Peyer's patch (tissue), 4 donors: ENCODE measurements at places on chromosomes 6 and 20. TPM values are rescaled to one million over a fixed set of nuclear protein-coding genes. Genes with fewer than 3 reads are reported as not detected.

DNA sequence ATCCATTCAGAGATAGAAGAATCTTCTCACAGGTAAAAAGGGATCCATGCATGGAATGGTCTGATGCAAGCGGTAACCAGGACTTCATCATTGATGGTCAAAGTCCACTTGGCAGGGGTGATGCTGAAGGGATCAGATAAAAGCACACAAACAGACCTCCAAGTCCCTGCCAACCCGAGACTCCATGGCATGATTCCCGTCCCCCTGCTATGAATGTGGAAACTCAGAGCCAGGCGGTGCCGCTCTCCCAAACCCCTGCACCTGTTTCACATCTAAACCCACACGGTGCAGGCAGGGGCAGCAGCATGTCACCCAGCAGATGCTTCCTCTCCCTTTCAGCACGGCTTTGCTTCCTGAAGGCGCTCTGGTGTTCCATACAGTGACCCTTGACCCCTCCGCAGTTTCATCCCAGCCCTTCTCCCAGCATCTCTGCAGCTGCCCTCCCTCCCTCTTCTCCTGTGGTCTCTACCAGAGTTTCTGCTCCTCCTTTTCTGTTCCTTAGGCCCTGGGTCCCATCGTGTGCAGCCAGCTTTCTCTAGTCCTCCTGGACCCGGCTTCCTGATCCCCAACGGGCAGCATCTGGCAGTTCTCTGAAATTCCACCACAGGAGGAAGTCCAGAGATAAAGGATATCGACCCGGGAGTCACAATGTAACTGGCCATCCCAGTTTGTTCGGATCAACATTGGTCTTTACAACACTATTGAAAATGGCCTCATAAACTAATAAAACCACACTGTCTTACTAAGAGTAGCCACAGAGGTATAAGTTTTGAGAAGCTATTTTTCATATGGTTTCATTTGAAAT lies 235.0 kb downstream of the TTLL2 start:
- no peak for DNase-seq
- no peak overlapping the region for H3K27ac ChIP-seq
- no peaks in the 10 kb centered on the region for H3K27me3 ChIP-seq
- no peaks in the 10 kb centered on the region for H3K4me1 ChIP-seq

- H3K4me1 ChIP-seq = peaks cover 7% of the 10 kb centered on the region
- DNase-seq = peak; percentile 62
- H3K4me3 ChIP-seq = peak overlapping the region; percentile 57
- H3K36me3 ChIP-seq = no peaks in the 10 kb centered on the region
These were observed 116.4 kb downstream of the MYLK4 start for GRCh38 chr6:2634139-2634964.

GRCh38 chr6:168122011-168122410 lies 43.0 kb upstream of the FRMD1 start:
- no peaks in the 10 kb centered on the region for H3K4me1 ChIP-seq
- no peak for DNase-seq
- H3K36me3 ChIP-seq = no peaks in the 10 kb centered on the region

DNA sequence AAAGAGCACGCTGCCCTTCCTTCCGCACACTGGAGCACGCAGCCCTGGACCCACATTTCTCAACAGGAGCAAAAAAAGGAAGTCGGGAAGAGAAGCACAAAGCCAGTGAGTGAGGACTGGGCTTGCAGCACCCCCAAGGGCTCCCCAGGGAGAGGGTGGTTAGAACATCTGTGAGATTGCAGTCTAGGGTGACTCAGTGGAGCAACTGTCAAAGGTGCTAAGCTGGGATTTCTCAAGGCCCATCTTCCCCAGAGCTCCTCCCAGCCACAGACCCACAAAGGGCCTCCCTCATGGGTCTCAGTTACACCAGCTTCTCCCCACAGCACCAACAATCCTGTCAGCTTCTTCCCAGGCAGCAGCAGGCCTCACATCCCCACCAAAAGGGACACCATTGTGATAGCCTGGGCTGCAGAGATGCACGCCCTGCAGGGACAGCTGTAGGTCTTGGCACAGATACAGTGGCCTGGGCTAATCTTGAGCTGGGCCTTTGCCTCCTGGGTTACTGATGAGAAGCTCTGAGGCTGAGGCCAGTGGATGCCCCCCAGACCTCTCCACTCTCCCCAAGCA lies 39.6 kb upstream of the CD93 start:
- no peak overlapping the region for H3K4me3 ChIP-seq
- H3K27ac ChIP-seq = no peak overlapping the region
- no peaks in the 10 kb centered on the region for H3K27me3 ChIP-seq
- H3K36me3 ChIP-seq = no peaks in the 10 kb centered on the region
- DNase-seq = no peak

- no peaks in the 10 kb centered on the region for H3K4me1 ChIP-seq
- no peaks in the 10 kb centered on the region for H3K36me3 ChIP-seq
- no peak overlapping the region for H3K4me3 ChIP-seq
These were observed 24.0 kb downstream of the STK35 start for GRCh38 chr20:2125474-2126112.

DNA sequence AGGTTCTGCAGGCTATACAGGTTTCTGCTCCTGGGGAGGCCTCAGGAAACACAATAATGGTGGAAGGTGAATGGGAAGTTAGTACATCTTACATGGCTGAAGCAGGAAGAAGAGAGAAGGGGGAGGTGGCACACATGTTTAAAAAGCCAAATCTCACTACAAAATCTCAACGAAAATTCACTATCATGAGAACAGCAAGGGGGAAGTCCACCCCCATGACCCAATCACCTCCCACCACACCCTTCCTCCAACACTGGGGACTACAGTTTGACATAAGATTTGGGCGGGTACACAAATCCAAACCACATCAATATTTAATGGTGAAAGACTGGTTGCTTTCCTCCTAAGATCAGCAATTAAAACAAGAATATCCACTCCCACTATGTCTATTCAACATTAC lies 13.8 kb upstream of the POLR1H start:
- DNase-seq = no peak
- H3K4me3 ChIP-seq = no peak overlapping the region
- no peaks in the 10 kb centered on the region for H3K36me3 ChIP-seq
- H3K4me1 ChIP-seq = no peaks in the 10 kb centered on the region

GRCh38 chr6:159117046-159117445 lies 52.2 kb upstream of the FNDC1 start:
- H3K4me1 ChIP-seq = no peaks in the 10 kb centered on the region
- H3K27ac ChIP-seq = peak overlapping the region; percentile 82
- H3K27me3 ChIP-seq = no peaks in the 10 kb centered on the region
- no peak overlapping the region for H3K4me3 ChIP-seq
- H3K36me3 ChIP-seq = no peaks in the 10 kb centered on the region
- DNase-seq = no peak

- H3K27ac ChIP-seq = no peak overlapping the region
- no peaks in the 10 kb centered on the region for H3K4me1 ChIP-seq
- H3K36me3 ChIP-seq = no peaks in the 10 kb centered on the region
- H3K27me3 ChIP-seq = no peaks in the 10 kb centered on the region
- no peak overlapping the region for H3K4me3 ChIP-seq
These were observed 38.2 kb upstream of the PKHD1 start for GRCh38 chr6:52125572-52125971.

DNA sequence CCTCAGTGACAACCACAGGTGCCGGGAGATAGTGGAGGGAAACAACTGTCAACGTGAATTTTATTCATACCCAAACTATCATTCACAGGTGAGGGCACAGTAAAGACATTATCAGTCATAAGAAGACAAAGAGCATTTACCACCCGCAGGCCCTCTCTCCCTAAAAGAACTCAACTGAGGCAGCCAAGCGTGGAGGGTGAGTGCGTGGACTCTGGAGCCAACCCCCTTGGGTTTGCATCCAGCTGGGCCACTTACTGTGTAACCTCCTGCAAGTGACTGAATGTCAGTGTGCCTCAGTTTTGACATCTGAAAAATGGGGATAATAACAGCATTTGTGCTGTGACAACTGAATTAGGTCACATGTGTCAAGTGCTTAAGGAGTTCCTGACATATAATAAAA lies 70.6 kb upstream of the KCNK16 start:
- no peak for DNase-seq
- no peaks in the 10 kb centered on the region for H3K27me3 ChIP-seq
- H3K4me1 ChIP-seq = no peaks in the 10 kb centered on the region
- no peak overlapping the region for H3K4me3 ChIP-seq
- H3K36me3 ChIP-seq = no peaks in the 10 kb centered on the region
- no peak overlapping the region for H3K27ac ChIP-seq

DNA sequence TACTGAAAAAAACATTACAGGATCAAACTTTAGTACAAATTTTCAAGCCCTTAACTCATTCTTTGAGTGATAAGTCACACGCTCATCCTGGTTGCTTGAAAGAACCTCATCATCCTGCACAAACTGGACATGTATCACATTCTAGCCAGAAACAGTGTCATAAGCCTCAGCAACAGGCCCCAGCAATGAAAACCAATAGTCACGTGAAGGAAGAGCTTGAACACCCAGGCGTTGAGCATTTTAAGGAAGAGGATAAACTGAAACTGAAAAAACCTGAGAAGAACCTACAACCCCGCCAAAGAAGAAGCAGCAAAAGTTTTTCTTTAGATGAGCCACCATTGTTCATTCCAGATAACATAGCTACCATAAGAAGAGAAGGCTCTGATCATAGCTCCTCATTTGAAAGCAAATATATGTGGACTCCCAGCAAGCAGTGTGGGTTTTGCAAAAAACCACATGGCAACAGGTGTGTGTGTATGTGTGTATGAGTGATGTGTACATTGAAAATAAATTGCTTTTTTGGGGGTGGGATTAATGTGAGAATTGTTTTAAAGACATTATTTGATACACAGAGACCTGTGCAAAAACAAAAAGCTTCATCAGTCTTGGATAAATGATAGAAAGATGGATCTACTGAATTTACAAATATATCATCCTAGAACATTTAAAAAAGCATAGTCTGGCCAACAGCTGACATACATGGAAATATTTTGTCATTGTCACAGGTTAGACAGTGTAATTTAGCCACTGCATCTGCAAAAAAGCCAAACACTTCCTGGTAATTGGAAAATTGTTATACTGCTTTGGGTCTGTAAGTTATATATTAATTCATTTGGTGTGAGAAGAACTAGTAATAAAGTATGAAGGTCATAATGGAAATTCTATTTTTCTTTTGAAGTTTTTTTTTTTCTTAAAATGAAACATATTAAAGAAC lies 50.1 kb downstream of the PHF3 start:
- no peak overlapping the region for H3K4me3 ChIP-seq
- H3K4me1 ChIP-seq = no peaks in the 10 kb centered on the region
- no peak overlapping the region for H3K27ac ChIP-seq
- H3K27me3 ChIP-seq = no peaks in the 10 kb centered on the region
- H3K36me3 ChIP-seq = no peaks in the 10 kb centered on the region

- no peaks in the 10 kb centered on the region for H3K27me3 ChIP-seq
- no peak overlapping the region for H3K27ac ChIP-seq
- no peaks in the 10 kb centered on the region for H3K36me3 ChIP-seq
These were observed 9.0 kb downstream of the OR2B6 start for GRCh38 chr6:27966044-27966443.

GRCh38 chr20:56994006-56994405 lies 272.4 kb downstream of the BMP7 start:
- H3K27ac ChIP-seq = no peak overlapping the region
- no peaks in the 10 kb centered on the region for H3K4me1 ChIP-seq
- no peaks in the 10 kb centered on the region for H3K36me3 ChIP-seq
- no peak for DNase-seq
- H3K4me3 ChIP-seq = no peak overlapping the region
- H3K27me3 ChIP-seq = no peaks in the 10 kb centered on the region

DNA sequence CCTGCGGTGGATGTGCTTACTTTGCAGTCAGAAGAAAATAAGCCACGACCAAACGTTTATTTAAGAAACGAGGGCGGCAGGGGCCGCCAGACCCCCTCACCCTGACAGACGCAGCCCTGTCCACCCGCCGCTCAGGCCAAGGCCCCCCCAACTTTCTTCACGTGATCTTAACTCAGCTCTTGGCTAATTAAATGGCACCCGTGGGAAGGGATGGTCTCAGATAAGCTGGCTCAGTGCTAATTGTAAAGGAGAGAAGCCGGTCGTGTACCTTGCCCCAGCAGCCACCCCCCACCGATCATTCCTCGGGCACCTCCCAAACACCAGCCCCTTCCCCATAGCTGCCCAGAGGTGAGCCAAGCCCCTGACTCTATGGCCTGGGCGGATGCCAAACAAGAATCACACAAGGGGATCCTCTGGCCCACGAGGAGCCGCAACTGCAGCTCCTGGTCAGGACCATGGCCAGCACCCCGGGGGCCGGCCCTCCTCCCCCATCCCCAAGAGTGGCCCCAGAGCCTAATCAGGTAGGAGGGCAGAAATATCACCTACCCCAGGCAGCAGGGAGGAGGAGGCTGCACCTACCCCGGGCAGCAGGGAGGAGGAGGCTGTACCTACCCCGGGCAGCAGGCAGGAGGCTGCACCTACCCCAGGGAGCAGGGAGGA lies 11.2 kb downstream of the KCNQ2 start:
- no peak overlapping the region for H3K4me3 ChIP-seq
- no peaks in the 10 kb centered on the region for H3K4me1 ChIP-seq
- H3K27ac ChIP-seq = no peak overlapping the region
- H3K27me3 ChIP-seq = no peaks in the 10 kb centered on the region

DNA sequence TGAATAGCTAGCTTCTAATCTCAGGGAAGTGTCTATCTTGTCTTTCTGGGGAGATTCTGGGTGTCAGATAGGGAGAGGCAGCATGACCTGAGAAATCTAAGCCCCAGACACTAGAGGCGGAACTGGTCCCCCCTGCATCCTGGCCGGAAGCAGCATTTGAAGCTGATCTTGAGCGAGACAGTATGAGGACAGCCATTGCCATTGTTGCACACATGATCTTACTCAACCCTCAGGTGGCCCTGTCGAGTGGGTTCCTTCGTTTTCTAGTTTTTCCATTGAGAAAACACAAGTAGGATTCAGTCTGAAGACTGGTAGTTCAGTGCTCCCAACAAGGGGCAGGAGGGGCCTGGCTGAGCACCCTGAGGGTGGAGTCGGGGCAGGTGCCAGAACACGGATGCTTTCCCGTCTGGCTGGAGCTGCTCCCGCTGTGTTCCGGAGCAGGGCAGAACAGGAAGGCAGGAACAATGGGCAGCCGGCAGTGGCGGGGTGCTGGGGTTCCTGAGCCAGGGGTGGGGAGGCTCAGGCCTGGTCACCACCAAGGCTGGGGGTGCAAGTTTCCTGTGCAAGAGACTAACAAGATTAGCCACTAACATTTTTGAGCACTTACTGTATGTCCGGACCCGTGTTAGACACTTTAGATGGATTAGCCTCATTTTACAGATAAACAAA lies 7.9 kb upstream of the SDCBP2 start:
- no peaks in the 10 kb centered on the region for H3K4me1 ChIP-seq
- peak overlapping the region; percentile 7 for H3K27ac ChIP-seq
- no peaks in the 10 kb centered on the region for H3K36me3 ChIP-seq
- no peak overlapping the region for H3K4me3 ChIP-seq

- H3K36me3 ChIP-seq = no peaks in the 10 kb centered on the region
- H3K27me3 ChIP-seq = no peaks in the 10 kb centered on the region
- no peak for DNase-seq
- H3K4me1 ChIP-seq = no peaks in the 10 kb centered on the region
These were observed 542.9 kb upstream of the JAG1 start for GRCh38 chr20:11216451-11217314.

- no peak overlapping the region for H3K4me3 ChIP-seq
- H3K36me3 ChIP-seq = no peaks in the 10 kb centered on the region
- H3K4me1 ChIP-seq = no peaks in the 10 kb centered on the region
- DNase-seq = no peak
These were observed 124.7 kb downstream of the HFE start for GRCh38 chr6:26211963-26212362.

The GABRR1 gene
- total RNA-seq = not detected

The FAM162B gene
- total RNA-seq = not detected

The EYA4 gene
- 1.3 TPM for total RNA-seq

The KIF6 gene
- total RNA-seq = not detected

The TREML4 gene
- total RNA-seq = not detected

The PDE10A gene
- 7.0 TPM for total RNA-seq

The EPPIN gene
- not detected for total RNA-seq

The CBLN4 gene
- total RNA-seq = not detected

The ABCF1 gene
- 47.3 TPM for total RNA-seq

The LY6G6F gene
- not detected for total RNA-seq

The KCNB1 gene
- 0.35 TPM for total RNA-seq
